ENCODE measurements at places on chromosomes 1 and 21. TPM values are rescaled to one million over a fixed set of nuclear protein-coding genes. Genes with fewer than 3 reads are reported as not detected.

Gene C1QA
- not detected for total RNA-seq

DNA sequence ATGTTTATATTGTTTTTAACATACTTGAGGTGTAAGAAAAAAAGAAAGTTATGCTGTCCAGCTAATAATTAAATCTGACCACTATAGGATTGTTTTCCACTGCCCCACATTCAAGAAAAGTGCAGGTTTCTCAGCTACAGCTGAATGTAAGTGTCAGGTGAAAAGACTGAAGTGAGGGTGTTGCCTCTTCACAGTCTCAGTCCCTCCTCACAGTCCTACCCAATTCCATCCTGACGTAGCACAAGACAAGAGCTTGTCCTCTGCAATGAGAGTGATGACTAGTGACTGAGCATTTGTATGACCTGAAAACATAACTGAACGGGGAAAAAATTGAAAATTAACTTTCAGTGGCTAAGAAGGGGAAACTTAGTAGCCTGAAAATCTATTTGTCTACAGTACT is 1039.5 kb downstream of the ADGRL2 start:
- no peak for DNase-seq

- DNase-seq = no peak
Measured at GRCh38 chr1:3359351-3359750, 95.1 kb upstream of the ARHGEF16 start.

Gene RUNX1
- total RNA-seq = 44.6 TPM
